ENCODE measurements at places on chromosomes 6 and 20.

GRCh38 chr6:90190752-90191395, 105.8 kb downstream of the BACH2 start:
- DNase-seq, result no peak

DNA sequence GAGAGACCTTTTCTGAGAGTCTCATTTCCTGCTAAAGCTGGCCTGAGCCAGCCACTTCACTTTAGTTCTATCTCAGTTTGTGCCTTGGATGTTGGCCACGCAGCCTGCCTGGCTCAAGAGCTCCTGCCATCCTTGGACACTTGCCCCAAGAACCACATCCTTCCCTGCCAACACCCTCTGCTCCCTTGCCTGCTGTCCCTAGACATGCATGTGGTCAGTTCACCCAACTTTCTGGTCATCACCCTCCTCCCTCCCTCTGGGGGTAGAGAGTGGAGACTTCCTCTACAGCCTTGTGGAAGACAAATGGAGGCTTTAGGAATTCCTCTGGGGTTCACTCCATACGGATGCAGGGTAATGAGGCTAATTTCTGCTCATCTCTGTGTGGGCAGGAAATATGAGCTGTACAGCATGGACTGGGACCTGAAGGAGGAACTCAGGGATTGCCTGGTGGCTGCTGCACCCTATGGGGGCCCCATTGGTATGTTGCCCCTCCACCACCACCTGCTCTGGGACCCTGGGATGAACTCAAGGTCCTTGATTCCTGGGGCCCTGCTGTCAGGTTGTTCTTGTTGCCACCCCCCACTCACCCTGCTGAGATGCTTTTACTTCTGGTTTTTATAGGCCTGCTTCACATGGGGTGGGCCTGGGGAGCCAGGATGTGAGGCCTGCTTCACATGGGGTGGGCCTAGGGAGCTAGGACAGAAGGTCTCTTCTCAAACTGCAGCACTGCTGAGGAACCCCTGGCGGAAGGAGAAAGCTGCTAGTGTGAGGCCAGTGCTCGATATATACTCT, 13.8 kb upstream of the PTPRA start:
- DNase-seq, result no peak

DNA sequence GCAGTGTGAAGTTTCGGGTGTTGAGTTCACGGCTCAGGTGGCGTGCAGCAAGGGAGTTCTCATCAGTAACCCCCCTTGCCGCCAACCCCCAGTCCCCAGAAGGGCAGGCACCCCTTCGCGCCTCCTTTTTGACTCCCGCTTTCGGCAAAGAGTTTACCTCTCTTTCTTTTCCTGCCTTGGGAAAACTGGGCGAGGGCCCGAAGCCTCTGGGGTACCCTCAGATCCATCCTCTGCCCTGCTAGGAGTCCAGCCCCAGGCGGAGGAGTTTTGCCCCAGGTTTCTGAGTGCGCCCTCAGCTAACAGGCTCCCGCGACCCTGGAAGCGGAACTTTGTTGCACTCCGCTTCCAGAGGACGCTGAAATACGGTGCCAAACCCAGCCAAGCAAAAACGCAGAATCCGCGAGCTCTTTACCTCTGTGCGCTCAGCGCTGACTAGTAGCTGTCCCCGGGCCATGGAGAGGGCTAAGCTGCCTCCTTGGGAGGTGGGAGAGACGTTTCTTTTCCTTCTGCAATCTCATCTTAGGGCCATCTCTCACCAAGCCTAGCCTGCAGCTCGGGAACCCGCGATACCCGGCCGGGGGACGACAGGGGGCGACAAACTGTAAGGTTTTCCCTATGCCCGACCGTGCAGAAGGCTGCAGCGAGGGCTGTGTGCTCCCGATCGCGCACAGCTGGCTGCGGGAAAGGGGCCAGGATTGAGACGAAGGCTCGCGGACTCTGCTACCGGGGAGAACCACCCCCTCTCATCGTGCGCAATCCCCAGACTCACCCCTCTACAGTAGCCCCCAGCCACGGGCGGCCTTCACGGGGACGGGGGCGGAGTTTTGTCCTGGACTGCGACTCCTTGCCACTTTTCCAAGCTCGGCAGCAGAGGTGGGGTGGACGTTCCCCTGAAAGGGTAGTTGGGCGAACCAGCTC, 2.7 kb upstream of the PAX1 start:
- DNase-seq, result peak; percentile 67

GRCh38 chr20:35146299-35146919, 727 bp downstream of the EDEM2 start:
- no peak for DNase-seq

- DNase-seq, result no peak
Observed at GRCh38 chr20:47050996-47051395, 156.4 kb downstream of the EYA2 start.

GRCh38 chr6:42774201-42774600, 7.7 kb upstream of the BICRAL start:
- DNase-seq, result peak; percentile 45

DNA sequence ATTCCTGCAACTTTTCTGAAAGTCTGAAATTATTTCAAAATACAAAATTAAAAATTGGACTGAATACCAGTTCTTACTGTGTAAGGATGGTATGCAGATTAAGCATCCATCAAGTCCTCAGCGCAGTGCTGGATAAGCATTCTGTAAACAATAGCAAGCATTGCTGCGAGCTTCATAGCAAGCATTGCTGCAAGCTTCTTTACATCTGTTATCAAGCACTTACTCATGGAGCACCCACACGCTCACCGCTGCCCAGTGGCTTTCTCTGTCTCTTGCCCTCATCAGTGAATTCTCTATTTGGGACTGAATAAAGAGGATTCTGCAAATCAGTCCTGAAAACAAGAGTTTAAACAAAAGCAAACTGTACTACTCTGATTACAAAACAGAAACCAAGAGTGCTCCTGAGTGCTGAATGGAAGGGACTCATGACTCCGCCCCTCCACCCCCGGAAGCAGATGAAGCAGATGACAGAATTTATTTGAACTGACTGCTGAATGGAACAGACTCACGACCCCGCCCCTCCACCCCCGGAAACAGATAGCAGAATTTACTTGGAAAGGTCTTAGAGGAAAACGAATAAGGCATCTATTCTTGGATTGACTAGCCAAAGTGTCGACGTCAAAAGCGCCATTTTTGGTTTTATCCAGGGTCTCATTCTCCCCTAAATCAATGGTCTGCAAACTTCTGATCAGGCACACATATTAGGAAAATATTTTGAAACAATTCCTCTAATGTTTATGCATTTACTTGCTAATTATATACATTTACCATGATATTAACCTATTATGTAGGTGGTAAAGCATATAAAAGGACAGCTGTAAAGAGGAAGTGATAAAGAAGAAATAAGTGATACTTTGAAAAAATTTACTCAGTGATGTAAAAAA, 22.1 kb upstream of the EYA2 start:
- DNase-seq, result no peak

- no peak for DNase-seq
Observed at GRCh38 chr6:27957516-27957915, 475 bp downstream of the OR2B6 start.

Measured in stimulated activated naive CD8-positive, alpha-beta T cell treated with anti-CD3 and anti-CD28 coated beads, Interleukin-15, Interleukin-2, amounts not matched to agents 100 U/mL and 50 U/mL, for 24 hours (primary cell).